AG09319 (cell line): ENCODE measurements at places on chromosomes 11 and 22.
A peak's percentile ranks its signal among the peaks of the same experiment; 100 is the strongest.

- no peak for DNase-seq
These were observed 22.4 kb upstream of the PARVA start for GRCh38 chr11:12354750-12355545.

DNA sequence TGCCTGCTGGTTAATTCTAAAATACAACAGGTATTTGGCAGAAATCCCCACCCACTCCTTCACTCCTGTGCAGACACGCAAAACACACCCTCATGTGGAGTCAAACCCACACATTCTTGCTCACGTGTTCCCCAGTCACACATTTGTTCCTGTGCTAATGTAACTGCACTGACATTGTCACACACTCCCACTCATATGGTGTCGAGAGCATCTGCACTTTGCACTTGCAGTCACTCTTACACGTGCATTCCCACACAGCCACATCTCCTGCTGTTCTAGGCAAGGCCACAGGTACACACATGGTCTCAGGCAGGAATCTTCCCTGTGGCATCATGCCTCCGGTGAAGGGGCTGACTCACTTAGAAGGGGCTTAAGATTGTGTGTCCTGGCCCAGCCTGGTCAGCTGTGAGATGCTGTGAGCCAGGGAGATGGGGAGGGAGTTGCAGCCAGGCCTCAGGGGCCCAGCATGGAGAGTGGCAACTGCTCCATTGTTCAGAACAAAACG is 395.0 kb downstream of the TENM4 start:
- DNase-seq = no peak

- DNase-seq = no peak
These were observed 27.3 kb downstream of the ALX4 start for GRCh38 chr11:44282620-44283019.

- no peak for DNase-seq
These were observed 54.6 kb downstream of the KCNA4 start for GRCh38 chr11:29962243-29962642.

- no peak for DNase-seq
These were observed 24.0 kb downstream of the PRDM11 start for GRCh38 chr11:45170484-45170883.

- DNase-seq = no peak
These were observed 61.6 kb downstream of the RBFOX2 start for GRCh38 chr22:35967046-35967397.

GRCh38 chr11:66938582-66939135 is 19.5 kb downstream of the PC start:
- no peak for DNase-seq

DNA sequence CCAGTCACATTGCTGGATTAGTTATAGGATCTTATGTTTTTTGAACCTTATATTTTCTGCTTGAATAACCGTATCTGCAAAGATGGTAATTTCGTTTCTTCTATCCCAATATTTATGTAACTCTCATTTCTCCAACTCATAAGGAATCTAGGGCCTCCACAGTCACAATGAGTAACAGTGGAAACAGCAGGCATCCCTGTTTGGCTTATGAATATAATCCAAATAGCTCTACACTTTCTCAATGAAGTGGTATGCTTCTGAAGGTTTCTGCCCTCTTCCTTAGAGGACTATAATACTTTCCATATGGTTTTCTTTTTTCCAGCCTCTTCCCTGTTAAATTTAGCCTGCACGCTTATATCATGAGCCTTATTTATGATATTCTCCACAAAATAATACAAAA is 16.5 kb downstream of the ATP6V1E1 start:
- DNase-seq = peak; percentile 24

GRCh38 chr11:124776865-124777645 is 15.0 kb upstream of the ESAM start:
- DNase-seq = no peak

DNA sequence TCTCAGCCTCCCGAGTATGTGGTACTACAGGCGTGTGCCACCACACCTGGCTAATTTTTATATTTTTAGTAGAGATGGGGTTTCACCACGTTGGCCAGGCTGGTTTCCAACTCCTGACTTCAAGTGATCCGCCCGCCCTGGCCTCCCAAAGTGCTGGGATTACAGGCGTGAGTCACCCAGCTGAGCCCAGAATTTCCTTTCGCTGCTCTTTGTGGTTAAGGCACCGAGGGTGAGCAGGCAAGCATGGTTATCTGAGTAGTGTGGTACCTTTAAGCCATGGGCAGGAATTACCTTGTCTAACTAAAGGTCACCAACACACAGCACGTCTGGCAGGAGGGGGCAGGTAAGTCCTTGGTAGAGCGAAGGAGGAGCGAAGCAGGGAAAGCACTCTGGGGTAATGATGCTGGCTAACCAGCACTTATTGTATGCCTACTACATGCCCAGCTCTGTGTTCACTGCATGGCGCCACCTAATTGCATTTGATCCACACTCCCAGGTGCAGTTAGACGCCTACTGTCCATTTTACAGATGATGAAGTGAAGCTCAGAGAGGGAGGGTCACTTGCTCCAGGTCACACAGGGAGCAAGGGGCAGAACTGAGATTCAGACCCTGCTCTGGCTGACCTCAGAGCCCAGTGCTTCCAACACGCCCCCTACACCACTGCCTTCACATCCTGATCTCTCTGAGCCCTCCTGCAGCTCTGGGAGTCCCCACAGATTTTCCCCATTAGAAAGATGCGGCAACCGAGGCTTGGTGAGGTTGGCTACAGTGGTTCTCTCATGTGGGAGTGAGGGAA is 45.7 kb downstream of the TRIOBP start:
- DNase-seq = peak; percentile 64

DNA sequence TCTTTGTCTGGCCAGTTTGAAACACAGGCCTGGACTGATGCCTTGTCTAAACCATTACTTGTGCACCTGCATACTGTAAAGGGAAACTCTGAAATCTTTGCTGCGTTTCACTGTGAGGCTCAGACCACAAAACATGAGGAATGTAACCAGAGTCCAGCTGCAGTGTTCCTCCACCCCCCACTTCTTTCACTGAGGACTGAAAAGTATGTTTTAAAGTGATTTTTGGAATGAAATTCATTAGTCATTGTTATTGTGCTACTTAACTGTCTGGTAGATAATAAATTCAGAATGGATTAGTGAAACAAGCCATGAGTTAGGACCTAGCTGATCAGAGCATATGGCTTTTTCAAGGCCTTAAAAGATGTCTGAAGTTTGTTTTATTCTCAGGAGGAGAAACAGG is 181.2 kb downstream of the WNT11 start:
- DNase-seq = peak; percentile 79

DNA sequence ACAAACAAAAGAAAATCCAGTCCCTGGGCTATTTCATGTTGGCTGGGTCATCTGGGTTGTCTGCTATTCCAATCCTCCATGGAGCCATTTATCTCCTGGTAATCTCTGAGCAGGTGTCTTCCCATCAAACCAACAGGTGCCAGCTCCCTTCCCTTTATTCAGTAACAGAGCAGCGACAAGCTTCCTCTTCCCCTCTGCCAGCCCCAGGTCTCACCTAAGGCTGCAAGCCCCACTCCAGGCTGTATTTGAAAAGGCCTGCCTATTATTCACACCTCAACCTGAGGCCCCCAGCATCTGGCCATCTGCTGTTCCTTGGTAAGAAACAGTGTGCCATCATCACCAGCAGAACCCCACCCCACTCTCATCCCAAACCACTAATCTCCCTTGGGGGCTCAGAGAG is 436.2 kb downstream of the BUD13 start:
- no peak for DNase-seq

- DNase-seq = no peak
These were observed 151.7 kb downstream of the SPON1 start for GRCh38 chr11:14114269-14114668.

DNA sequence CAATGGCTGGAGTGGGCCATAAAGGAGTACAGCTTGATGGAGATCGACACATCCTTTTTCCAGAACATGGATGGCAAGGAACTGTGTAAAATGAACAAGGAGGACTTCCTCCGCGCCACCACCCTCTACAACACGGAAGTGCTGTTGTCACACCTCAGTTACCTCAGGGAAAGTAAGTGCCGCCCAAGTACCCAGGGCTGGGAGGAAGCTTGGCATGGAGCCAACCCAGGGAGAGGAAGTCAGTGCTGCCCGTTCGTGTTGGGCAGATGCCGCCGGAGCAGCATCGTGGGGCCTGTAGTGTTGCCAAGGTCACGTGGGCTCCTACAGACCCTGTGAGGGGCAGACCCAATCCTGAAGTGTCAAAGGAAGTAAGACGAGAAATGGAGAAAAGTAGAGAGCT is 78.9 kb downstream of the FLI1 start:
- no peak for DNase-seq

DNA sequence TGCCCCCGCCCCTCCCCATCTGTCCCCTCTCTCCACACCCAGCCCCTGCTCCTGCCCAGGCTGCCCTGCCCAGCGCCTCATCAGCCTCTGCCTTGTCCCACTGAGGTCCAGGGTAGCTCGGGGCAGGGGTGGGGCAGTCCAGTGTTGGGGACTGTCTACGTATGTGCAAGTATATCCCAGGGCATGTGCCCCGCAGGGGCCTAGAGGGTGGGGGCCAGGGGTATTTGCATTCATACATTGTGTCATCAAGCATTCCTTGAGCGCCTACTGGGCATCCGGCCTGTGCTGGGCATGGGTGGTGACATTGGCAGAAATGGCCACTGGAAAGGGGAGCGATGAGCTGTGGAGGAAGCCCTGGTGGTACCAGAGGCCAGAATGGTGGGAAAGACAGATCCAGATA is 17.6 kb upstream of the TAB1 start:
- no peak for DNase-seq

DNA sequence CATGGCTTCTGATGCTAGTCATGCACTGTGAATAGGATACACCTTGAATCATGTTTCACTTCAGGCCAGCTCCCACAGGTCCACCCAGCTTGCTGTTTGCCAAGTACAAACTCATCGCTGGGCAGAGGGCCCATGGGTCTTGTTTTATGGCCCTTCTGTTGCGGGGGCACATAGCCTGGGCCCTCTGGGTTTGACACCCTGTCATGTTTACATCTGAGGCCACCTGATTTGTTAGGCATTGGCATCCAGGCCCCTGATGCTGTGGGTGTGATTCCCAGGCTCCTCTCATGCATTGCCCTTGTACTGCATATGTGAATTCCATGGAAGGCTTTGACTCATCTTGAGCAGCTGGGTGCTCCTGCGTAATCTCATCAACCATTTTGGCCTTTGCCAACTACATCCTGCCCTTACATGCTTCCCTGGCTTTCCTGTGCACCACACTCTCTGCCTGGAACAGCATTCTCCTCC is 32.6 kb downstream of the PPFIBP2 start:
- no peak for DNase-seq

DNA sequence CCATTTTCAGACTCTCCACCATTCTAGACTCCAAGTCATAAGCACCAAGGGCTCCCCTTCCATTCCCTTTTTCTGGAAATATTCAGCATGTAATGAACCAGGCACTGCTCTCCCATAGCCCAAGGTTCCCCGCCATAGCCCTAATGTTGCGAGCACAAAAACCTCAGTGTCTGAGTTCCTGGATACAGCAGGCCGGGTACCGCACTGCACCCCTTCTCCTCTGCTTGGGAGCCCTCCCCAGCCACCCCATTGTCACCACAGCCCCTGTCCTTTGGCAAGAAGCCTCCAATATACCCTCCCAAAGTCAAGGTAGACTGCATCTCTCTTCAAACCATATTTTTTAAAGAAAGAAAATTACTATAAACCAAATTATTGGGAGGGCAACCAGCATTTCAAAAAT is 1341.1 kb downstream of the BRD1 start:
- no peak for DNase-seq

GRCh38 chr11:3104051-3104714 is 47.0 kb upstream of the CARS1 start:
- no peak for DNase-seq

GRCh38 chr11:64384028-64384737 is 25.2 kb downstream of the RPS6KA4 start:
- DNase-seq = no peak

- no peak for DNase-seq
These were observed 4.2 kb upstream of the PIM3 start for GRCh38 chr22:49956418-49956770.

- no peak for DNase-seq
These were observed 38.8 kb upstream of the UBASH3B start for GRCh38 chr11:122616718-122617117.

DNA sequence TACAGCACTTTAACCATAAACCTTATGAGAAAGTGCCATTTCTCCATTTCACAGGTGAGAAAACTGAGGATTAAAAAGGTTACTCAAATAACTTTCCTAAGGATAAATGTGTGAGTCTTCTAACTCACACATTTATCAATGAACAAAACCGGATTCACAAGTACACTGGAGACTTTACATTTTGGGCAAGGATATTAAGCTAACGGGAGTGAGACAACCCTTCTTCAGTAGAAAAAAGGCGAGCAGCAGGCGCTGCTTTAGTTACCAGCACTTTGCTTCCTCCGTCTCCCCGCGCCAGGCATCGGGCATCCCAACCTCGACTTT is 356 bp upstream of the TTC12 start:
- no peak for DNase-seq

GRCh38 chr22:23222033-23222792 is 41.9 kb downstream of the BCR start:
- DNase-seq = no peak

DNA sequence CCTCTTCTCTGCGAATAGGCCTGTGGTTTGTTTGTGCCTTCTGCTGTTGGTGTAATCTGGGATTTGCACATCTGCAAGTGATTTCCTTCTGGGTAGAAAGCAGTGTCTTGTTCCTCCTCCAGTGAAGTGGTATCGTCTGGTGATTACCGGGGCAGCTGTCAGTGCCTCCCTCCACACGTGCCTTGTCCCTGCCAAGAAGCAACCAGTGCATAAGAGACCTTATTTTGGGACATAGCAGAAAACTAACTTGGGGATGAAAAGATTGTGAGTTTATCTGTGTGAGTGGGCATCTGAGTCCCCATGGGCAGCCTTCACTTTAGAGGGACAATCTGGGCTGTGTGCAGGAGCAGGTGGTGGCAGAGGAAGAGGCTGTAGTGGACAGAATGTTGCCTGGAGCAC is 71.5 kb upstream of the SORL1-AS1 start:
- DNase-seq = peak; percentile 10

GRCh38 chr11:42976636-42977217 is 335.1 kb upstream of the API5 start:
- DNase-seq = no peak

- DNase-seq = no peak
These were observed 7.5 kb upstream of the PPARA start for GRCh38 chr22:46142548-46143490.
